GDM1 (cell line): ENCODE measurements at places on chromosomes 6 and 20.

DNA sequence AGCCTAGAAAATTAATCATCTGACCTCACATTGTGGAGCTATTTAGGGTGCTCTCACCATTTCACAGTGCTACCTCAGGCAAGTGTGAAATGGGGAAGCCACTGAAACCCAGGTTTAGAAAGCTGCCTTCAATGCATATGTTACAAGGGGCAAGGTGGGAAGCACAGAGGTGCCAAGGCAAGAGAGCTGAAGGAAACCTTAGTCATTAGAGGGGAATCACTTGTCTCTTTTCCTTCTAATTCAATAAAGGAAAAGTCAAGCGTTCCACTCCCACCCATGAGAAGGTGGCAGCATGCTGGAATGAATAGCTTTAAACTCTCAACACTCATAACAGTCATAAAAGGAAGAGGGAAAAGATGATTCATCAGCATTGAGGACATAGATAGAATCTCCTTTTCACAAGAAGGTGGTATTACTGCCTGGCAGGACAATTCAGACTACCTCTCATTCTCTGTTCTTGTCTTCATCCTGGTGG, 251.9 kb upstream of the IRAK1BP1 start:
- no peak for DNase-seq

DNA sequence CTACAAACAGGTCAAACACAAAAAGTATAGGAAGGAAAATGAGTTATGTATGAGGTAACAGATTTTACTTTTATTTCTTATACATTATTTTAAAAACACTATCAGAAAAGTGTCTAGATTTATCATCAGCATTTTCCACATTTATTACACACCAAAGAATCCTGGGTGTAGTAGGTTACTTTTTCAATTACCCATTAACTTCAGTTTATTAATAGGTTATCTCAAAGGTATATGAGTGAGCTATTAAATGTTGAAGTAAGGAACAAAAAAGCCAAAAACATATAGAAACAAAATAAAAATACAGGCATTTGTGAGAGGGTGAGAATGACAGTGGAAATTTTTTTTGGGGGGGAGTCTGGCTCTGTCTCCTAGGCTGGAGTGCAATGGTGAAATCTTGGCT, 150.5 kb downstream of the SIM1 start:
- no peak for DNase-seq

DNA sequence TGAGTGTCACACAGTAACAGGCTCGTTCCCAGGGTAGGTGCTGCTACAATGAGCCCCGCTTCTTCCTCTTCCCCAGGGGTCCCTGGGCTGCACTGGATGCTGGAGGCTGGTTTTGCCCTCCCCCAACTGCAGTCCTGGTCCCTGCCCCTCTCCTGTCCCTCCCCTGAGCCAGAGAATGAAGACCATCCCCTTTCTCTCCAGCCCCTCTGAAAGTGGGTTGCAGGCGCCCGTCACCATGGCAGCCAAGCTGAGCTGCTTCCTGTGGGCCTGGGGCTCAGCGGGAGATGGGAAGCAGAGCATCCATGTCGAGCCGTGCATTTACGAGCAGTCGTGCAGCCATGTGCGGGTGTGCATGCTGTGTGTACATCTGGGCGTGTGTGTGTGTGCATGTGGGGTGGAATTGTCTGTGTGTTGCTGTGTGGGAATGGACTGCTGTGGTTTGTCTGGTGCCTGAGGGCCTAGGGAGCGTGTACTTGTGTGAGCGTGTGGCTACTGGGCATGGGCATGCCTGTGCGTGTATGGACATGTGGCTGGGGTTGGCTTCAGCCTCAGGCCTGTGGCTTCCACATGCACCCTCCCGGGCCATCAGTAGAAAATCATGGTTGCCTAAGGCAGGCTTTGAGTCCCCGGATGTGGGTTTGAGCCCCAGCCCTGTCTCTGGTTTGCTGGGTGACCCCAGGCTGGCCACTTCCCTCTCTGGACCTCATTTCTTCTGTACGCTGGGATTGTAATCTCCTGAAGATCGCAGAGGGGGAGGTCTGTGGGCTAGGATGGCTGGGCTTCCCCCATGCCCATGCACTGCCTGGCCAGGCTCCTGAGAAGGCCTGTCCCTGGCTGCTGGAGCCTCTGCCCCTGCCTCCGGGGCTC, 48.8 kb downstream of the SRC start:
- DNase-seq = no peak

- DNase-seq = no peak
Measured at GRCh38 chr6:75516757-75517156, 23.2 kb upstream of the FILIP1 start.

- no peak for DNase-seq
Measured at GRCh38 chr20:47926731-47927130, 141.4 kb upstream of the SULF2 start.

DNA sequence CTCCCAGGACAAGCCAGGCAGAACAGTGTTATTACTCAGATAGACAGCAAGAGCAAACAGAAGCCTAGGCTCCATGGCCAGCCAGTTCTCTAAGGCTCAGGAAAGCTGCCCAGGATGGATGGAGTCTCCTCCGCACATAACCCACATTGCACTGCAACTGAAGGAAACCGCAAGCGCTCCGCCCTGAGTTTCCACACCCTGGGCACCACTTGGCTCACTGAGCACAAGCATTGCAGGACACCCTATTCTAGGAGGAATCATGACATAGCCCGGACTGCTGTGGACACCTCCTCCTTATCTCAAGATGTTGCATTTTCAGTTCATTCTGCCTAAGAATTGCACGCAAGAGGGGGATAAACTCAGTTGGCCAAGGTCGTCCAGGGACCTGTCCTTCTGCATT, 42.9 kb downstream of the LINC00237 start:
- no peak for DNase-seq

GRCh38 chr20:36579996-36580545, 6.7 kb downstream of the TGIF2 start:
- DNase-seq = no peak

DNA sequence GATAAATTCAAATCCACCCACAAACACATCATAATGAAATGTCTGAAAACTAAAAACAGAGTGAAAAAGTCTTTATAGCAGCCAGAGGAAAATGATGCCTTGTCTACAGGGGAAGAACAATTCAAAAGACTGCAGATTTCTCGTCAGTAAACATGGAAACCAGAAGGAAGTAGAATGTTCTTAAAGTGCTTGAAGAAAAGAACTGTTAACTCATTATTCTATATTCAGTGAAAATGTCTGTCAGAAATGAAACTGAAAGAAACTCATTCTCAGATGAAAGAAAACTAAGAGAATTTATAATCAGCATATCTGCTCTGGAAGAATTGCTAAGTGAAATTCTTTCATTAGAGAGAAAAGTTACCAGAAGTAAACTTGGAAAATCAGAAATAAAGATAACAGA, 416.1 kb downstream of the TBC1D32 start:
- DNase-seq = no peak

DNA sequence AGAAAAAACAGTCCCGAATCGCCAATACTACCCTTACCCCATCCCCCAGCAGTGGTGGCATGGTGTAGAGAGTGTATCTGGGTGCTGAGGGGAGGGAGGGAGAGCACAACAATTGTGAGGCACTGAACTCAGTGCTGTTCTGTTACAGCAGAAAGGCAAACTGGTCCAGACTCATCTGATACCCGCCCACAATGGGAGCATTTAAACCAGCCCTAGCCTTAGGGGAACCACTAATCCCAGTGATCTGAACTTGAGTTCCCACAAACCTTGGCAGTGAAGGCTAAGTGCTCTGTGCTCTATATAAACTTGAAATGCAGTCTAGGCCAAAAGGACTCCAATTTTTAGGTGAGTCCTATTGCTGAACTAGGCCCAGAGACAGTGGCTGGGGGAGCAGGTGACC, 666.4 kb upstream of the PTCHD4 start:
- DNase-seq = no peak

GRCh38 chr6:64777941-64778785, 928.9 kb downstream of the EYS start:
- DNase-seq = no peak

DNA sequence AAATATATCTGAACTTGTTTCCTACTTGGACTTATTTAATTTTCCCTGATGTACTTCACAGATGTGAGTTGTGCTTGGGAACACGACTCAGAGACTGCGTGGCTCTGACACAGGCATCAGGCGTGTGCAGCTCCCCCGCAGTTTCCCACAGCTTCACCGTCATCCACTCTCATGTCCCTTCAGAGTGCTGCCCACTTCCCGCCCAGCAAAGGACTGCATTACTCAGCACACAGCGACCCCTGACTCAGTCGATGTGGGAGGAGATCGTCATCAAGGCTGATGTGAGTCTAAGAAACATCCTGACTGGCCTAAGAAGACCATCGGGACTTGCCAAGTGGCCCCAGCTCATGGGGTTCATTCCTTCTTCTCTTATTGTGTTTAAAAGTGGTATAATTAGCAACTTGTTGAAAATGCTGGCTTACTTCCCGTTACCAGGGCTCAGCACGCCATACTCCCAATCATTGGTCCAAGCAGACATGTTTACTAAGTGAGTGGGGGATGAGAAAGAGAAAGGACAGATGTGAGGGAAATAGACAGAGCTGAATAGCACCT, 539.4 kb upstream of the JARID2 start:
- no peak for DNase-seq

DNA sequence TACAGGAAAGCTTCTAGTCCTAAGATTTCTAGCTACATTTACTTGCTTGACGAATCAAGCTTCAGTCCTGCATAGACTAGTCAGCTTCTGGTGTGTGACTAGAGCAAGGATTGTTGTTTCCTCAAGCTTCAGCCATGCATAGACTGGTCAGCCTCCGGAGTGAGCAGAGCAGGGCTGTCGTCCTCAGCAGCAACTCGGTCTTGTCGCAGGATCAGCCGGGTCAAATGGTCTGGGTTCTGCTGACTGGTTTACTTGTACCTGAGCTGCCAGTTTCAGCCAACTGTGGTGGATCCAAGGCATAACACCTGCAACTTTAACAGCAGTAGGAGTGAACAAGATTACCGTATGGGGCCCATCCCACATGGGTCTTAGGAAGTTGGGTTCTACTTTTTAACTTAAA, 10.8 kb upstream of the GMPR start:
- no peak for DNase-seq

DNA sequence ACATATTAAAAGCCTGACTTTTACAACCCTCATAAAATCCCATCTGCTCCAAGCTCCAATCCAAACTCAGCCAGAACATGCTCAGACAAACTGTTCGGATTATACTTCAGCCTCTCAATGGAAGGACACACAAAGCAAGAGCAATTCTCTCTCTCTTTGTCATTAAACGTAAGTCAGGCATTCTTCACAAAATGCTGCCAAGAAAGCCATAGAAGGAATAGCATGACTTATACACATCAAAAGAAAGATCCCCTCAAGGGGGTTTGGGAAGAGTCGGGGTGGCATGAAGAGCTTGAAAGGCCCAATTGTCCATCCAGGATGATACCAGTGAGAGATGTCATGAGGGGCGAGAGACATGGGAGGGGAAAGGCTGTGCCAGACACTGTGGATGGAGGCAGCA, 268.9 kb downstream of the PREX1 start:
- DNase-seq = no peak

DNA sequence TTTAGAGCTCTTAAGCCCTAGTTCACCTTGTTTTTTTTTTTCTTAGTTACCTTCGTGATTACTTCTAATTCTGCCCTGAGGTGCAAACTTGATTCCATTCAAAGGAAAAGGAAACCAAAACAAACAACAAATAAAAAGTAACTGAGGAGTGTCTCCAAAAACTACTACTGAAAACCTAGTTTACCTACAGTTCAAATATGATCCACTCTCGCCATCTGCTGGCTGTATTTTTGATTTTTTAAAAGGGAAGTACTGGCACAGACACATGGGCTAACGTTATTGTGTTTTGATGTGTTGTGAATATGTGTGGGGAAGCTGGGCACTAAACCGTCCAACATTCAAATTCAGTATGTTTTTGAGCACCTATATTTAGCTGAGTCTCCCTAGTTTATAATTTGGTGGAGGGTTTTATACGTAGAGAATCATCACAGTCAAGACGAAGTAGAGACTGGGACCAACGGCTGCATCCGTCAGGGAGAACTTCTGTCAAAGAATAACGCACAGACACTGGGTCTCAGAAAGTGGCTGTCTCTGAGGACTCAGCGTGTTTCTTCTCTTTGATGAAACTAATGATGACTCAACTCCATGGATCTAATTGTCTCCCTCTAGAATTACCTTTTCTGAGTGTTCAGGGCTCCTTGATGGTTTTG, 373.5 kb upstream of the BTBD3 start:
- DNase-seq = peak; percentile 28

DNA sequence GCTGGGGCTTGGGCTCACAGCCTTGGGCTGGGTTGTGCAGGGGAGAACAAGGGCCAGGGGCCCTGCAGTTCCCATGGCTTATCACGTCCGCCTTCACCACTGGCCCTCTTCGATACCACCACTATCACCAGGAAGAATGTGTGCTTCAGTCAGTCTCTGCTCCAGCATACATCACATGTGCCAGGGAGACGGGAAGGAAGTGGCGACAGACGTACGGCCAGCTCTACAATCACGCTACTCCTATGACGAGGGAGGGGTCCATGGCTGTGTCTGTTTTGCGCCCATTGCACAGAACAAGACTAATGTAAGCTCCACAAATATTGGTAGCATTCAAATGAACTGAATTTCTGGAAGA, 72.1 kb downstream of the TRAM2 start:
- DNase-seq = no peak
